MV-4-11 (cell line): ENCODE measurements at places on chromosomes 6 and 20.

DNA sequence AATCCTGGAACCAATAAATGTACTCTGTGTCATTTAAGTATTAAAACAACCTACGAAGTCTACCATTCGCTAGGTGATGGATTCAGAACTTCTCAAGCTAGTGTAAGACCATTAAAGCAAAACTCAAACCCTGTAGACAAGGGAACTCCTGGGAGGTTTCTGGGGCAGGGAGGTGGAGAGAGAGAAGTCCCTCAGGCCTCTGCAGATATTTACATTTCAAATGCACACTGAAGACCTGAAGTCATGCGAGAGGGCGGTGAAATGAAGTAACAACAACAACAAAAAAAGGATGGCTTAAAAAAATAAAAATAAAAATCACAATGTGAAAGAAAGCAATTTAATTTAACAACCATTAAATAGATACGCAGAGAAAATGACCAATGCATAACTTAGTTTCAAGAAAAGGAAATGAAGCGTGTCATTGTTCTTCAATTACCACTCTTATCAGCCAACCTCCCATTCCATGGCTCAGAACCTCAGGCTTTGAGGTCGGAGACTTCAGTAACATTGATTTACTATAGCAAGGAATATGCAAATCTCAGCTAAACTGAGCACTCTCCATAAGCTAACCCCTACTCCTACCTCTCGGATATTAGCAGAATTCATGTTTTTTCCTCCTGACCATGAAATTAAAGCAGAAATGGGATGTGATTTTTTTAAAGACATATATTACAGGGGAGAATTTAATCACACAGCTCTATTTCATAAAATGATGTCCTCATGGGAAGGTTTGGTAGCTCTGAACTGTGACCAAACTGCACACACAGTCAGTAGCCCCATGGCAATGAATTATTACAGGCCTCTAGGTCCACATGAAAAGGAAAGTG, 140.6 kb downstream of the KIF16B start:
- no peak for DNase-seq

- peak; percentile 75 for DNase-seq
These were observed 281.9 kb upstream of the RNF24 start for GRCh38 chr20:4297127-4297826.

DNA sequence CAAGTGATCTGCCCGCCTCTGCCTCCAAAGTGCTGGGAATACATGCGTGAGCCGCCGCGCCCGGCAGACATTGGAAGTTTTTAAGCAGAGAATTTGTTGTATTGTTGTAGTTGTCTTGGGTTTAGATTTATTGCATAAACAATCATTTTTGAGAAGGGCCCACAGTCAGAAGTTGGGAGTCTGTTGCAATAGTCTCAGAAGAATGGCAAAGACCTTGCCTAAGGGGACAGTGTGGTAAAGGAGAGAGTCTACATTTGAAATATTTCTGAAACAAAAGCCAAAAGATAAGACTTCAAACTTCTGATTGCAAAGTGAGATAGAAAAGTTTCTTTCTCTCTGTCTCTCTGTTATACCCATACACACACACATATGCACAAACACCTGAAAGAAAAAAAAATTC, 22.5 kb downstream of the HFE start:
- peak; percentile 20 for DNase-seq

DNA sequence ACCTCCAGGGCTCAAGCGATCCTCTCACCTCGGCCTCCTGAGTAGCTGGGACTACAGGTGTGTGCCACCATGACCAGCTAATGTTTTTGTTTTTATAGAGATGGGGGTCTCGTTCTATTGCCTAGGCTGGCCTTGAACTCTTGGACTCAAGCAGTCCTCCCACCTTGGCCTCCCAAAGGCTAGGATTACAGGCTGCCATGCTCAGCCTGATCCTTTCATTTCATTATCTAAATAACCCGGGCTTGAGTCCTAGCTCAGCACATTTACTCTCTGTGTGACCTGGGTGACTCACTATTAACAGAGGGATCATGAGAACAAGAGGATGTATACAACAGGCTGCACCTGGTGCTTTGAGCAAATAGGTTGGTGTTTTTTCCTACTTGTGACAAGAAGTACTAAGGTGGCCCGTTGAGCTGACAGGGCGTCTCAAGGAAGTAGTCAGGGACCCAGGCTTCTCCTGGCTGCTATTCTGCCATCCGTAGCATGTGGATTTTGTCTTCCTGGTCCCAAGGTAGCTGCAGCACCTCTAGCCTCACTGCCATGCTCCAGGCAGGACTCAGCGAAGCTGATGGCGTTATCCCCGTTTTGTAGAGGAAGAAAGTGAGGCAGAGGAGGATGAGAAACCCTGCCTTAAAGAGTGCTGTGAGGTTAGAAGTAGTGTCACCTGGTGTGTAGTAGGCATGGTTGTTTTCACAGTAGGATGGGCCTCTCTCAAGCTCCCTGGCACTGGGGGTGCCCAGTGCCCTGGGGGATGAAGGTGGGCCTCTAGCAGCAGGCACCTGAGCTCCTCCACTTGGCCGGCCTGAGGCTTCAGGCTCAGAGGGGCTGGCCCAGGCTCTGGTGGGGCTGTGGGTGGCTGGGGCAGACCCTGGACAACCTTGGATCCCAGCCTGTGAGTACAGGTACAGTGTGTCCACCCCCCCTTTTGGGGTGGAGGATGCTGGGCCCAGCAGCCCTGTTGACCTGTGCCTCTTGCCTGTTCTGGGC, 62.4 kb downstream of the ADNP start:
- no peak for DNase-seq

- DNase-seq, result no peak
These were observed 131.8 kb upstream of the QKI start for GRCh38 chr6:163282672-163283071.

DNA sequence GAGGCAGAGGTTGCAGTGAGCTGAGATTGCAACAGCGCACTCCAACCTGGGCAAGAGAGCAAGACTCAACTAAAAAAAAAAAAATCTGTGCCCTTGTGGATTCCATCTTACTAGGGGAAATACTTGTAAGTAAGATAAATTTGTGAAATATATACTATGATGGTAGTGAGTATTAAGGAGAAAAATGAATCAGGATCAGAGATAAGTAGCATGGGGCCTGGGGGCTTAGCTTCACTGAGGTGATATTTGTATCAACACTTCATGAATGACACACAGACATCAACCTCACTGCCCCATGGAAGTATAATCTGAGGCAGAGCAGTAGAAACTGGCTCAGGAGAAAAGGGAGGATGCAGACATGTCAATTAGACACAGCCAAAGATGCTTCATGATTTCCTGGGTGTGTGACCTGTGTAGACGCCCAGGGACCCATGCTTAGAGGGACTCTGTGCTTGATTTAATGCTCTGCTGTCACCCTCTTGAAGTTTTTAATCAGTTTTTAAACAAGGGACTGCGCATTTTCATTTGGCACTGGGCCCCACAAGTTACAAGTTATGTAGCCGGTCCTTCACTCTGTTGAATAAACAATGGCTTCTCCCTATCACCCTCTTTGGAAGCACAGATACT, 41.9 kb downstream of the PCNA start:
- DNase-seq, result no peak

GRCh38 chr6:122621638-122622037, 11.4 kb downstream of the PKIB start:
- no peak for DNase-seq

DNA sequence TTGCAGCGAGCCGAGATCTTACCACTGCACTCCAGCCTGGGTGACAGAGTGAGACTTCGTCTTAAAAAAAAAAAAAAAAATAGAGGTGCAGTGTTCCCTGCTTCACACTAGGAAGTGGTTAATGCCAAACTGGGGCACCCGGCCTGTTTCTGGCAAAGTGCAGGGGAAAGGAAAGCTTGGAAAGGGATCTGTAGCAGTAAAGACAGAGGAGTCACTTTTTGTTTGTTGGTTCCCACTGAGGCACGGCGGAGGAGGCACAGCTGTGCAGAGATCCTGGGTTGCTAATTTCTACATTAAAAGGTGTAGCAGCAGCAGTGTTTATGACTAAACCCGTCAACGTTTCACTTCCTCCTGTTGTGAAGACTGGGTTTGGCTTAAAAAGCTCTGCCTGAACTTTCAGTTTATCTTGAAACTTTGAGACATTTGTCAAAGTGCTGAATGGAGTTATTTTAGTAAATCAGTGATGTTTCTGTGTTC, 125.6 kb downstream of the CARMIL1 start:
- DNase-seq, result peak; percentile 77

GRCh38 chr6:160054271-160054670, 67.3 kb upstream of the SLC22A1 start:
- no peak for DNase-seq

GRCh38 chr20:23745247-23745646, 5.5 kb downstream of the CST1 start:
- DNase-seq, result no peak

GRCh38 chr20:20505554-20505953, 137.7 kb downstream of the INSM1 start:
- peak; percentile 22 for DNase-seq

DNA sequence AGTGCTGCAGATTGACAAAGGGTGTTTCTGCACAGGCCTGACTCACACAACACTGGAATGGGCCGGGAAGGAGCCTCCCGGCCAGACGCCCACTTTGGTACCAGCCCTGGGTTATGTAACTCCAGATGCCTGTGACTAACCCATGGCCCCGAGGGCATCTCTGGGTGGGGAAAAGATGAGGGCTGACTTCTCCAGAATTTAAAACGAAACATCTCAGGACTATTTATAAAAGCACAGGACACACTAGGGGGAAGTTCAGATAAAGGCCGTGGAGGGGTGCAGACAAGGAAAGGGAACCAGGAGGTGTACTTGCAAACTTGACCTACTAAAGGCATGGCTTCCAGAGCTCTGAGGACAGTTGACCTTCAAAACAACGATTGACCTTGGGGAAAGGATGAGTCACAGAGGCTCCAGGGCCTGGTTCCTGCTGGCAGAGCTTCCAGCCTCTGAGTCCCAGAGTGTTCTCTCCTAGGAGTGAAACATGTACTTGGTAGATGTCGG, 196.9 kb downstream of the NFATC2 start:
- peak; percentile 89 for DNase-seq

- no peak for DNase-seq
These were observed at the start of gene ARMH2 for GRCh38 chr6:24798740-24799540. Gene ARMH2, minus strand, starts transcription at chr6:24798917. Its CDS starts 60 bp downstream, at chr6:24798857.

DNA sequence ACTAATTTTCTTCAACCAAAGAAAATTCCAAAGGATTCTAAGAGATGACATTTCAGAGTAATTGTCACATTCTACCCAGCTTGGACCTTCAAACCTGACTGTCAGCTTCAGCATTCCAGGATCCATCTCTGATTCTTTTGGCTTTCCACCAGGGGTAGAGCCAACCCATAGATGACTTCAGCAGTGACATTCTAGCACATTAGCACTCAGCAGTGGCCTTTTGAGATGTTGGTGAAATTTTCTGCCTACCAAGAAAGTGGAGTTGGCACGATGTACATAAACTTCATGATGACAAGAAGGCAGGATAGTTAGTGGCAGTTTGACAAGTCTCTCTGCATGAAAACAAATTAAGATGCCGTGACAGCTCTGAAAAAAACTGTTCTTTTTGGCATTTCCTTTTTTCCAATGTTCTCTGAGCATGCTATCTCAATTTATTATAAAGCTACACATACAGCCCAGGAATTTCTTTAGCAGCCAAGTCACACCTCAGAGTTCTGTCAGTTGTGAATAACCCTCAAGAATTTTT, 466.5 kb upstream of the RNF217 start:
- DNase-seq, result no peak
